ENCODE measurements at places on chromosomes 3 and 15.

GRCh38 chr15:70091726-70092463 lies 5.8 kb downstream of the TLE3 start:
- no peak for DNase-seq

GRCh38 chr3:100030914-100031425 lies 83.3 kb downstream of the FILIP1L start:
- no peak for DNase-seq

- no peak for DNase-seq
Observed at GRCh38 chr3:172347895-172348679, 100.2 kb downstream of the GHSR start.

- DNase-seq = no peak
Observed at GRCh38 chr3:170529346-170529745, 56.5 kb downstream of the SLC7A14 start.

DNA sequence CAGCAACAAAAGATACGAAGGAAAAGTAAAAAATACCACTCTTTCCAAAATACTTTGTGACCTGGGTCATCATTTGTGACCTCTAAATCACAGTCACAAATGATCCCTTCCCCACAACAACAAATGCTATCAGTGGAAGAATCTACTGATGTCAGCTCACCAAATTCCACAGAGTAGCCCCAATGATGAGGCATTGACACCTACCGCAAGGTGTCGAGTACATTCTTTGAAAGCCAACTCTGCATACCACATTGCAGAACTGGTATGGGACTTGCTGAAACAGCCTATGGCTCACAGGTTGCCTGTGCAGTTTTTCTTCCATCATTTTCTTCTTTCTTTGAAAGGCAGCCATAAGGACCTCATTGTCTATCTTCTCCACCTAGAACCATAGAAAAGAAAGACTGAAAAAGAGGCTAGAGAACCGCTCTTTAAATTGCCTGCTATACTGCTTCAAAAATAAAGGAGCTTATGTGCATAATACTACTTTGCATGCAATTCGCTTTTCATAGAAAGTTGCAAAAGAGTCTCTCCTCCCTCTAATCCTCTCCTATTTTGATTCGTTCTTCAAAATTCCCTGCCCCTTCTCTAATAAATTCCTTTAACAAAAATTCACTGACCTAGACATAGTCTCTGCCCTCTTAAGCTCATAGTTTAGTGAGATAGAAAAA lies 21.4 kb upstream of the KPNA1 start:
- no peak for DNase-seq

DNA sequence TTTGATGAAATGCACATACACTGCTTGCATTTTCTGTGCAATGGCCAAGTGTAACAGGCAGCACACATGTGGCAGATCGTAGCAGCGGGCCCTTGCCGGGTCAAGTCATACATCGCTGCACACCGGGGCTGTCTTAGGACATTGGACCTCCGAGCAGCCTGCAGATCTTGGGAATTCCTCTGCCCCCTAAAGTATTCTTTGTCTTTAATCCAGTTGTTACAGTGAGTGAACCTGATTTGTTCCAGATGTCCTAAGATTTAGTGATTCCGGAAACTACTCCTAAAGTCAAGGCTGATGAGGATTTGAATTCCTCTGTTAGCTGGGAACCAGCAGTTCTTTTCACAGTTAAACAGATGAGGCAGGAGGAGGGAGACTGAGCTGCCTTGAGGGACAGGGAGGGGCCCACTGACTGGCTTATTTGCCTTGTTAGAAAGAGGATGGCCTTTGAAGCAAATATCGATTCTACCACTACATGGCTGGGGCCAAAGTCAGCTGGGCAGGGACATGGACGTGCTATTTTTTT lies 190.7 kb upstream of the CTDSPL start:
- DNase-seq = no peak

- DNase-seq = no peak
Observed at GRCh38 chr15:93283854-93284253, 194.8 kb upstream of the RGMA start.

DNA sequence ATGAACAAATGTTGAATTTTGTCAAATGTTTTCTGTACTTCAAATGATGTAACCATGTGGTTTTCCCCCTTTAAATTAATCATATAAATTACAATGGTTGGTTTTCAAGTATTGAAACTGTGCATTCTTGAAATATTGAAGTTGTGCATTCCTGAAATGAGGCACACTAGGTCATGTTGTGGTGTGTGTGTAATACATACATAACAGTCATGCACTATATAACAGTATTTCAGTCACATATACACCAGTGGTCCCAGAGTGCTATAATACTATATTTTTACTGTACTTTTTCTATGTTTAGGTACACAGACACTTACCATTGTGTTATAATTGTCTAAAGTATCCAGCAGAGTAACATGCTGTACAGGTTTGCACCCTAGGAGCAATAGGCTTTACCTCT lies 11.0 kb upstream of the IQCF5 start:
- no peak for DNase-seq

DNA sequence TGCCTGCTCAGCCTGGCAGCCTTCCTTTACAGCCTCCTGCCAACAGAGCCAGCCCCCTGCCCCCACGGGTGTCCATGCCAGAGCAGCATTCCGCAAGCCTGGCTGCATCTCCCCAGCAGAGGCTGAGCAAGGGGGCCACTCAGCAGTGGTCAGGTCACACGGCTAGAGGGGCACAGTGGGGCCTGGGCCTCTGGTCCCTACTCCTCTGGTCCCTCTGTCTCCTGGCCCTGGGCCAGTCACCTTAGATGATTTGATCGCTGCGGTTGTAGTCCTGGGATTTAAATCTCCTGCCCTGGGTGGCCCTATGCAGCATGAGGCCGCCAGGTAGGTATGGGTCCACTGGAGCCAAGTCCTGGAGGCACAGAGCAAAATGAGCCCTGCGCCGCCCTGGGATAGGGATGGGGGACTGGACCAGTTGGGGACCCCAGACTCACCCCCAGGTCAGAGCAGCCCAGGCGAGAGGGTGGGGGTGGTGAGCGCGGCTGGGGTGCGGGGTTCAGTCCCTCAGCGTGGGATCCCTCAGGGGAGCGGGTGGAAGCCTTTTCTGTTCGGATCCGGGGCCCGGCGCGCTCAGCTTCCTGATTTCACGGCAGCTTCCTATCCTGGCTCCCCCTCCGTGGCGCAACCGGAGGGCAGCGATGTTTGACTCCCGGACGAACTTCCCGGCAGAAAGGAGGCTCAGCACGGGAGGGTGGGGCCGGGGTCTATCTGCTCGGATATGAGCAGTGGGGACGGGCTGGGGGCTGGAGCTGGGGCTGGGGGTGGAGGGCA lies at the start of gene ZBTB47:
Gene ZBTB47 (plus strand): TSS at position 138 of the 771 bp plus-strand sequence. CDS start 4,659 bp downstream, outside the sequence.
- DNase-seq = no peak

DNA sequence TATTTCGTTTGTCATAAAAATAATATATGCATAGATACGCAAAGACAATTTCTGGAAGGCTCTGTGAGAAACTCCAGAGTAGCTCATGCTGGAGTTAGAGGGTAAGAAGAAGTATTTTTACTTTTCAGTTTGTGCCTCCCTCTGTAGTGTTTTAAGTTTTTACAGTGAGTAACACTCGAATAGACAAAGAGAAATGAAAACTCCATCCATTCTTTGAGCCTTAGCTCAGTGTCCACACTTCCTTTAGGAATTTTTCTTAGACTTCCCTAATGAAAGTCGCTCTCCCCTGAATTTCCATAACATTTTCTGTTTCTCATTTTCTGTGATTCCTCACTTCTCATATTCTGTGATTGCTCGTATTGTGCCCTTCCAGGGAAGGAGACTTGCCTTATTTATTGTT lies 2.1 kb downstream of the BLOC1S6 start:
- no peak for DNase-seq

- no peak for DNase-seq
Observed at GRCh38 chr15:38474155-38474757, 20.3 kb downstream of the FAM98B start.

- DNase-seq = no peak
Observed at GRCh38 chr3:129699199-129699598, 92.7 kb upstream of the PLXND1 start.

- no peak for DNase-seq
Observed at GRCh38 chr15:38499651-38500050, 45.7 kb downstream of the FAM98B start.

- no peak for DNase-seq
Observed at GRCh38 chr15:80586161-80586560, 108.9 kb upstream of the ABHD17C start.

DNA sequence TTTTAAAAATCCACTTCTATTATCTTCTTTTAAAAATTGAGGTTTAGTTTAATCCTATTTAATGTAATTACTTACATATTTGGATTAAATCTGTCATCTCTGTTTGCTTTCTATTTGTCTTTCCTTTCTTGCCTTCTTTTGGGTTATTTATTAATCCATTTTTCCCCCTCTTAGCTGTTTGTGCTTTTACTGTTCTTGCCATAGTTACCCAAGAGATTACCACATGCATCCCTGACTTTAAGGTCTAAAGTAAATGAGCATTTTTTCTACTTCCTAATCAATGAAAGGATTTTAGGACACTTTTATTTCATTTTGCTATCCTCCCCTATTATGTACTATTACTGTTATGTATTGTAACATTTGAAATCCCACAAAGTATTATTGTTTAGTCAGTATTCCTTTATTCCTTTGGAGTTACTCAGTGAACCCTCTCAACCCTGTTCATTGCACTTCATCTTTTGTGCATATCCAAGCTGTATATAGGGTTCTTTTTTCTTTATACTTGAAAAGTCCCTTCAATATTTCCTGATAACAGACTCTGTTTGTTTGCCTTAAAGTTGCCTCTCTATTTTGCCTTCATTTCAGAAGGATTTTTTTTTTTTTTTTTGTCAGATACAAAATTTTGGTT lies 62.7 kb downstream of the MEF2A start:
- DNase-seq = no peak

DNA sequence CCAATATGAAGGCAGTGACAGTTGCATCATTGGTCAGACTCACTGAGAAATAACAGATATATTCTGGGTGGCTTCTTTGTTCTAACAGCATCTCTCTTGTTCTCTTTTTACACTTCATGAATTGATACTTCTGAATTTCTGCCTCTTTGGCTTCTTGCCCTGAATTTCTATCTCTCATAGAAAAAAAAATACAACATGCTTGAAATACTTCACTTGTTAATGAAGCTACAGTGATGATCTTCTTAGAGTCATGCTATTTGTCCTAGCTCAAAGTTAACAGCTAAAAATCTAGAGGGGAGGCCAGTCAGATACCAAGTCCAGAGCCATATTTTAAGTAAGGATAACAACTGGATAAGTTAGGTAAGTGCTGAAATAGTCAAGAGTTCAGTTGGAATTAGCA lies 597.2 kb upstream of the AGTR1 start:
- no peak for DNase-seq

DNA sequence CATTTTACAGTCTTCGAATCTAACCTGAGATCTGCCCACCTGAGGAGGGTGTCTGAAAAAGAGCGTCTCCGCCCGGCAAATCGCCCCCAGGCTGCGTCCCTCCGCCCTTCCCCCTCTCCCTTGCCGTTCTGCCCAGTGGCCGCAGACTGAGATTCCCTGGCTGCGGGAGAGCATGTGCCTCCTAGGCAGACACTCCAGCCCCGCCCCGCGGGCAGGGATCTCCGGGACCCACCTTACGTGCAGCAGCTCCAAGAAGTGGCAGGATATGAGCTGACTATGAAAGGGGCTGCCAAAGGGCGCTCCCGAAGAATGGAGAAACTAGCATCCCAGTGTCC lies 2.7 kb upstream of the WNT5A start:
- DNase-seq = no peak

DNA sequence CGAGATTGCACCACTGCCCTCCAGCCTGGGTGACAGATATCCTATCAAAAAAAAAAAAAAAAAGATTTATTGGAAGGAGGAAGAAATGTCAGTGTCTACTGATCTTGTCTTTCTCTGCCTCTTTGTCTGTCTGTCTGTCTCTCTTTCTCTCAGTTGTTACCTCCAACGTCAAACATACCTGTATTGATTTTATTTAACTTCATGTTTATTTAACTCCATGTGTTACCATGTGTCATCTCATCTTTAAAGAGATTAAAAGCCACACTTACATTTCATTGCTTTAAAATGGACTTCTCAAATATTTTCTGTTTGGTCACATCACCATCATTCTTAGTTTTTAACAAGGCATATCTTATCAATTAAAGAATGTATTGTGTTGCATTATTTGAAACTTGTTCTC lies 9.4 kb downstream of the CLDN11 start:
- no peak for DNase-seq

DNA sequence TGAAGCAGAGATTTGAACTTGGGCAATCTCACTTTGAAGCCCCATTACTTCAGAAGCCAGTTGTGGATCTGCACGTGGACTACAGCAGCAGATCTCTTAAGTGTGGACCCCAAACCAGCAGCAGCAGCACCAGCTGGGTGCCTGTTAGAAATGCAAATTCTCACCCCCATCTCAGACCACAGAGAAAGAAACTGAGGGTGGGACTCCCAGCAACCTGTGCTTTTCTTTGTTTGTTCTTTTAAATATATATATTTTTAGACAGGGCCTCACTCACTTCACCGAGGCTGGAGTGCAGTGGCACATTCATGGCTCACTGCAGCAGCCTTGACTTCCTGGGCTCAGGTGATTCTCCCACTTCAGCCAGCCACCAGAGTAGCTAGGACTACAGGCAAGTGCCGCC lies 53.2 kb downstream of the SLTM start:
- no peak for DNase-seq

GRCh38 chr3:151403246-151403645 lies 18.7 kb upstream of the P2RY12 start:
- no peak for DNase-seq

DNA sequence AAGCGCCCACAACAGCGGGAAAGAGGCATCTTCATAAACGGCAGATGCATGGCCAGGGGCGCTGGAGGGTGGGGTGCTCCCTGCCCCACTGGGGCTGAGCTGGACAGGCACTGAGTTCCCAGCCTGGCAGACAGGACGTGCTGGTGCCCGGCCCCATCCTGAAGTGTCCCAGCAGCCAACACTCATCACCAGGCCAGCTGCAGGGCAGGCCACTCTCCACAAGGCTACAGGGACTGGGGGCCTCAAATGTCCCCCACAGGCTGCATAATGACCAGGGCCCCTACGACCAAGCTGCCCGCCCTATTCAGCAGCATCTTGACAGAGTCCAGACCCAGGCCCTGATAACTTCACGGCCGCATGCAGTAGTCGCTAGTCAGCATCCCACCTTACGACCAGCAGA lies 124.1 kb upstream of the IQSEC1 start:
- DNase-seq = no peak

Data from non-pigmented ciliary epithelial cell (primary cell).